ENCODE measurements at places on chromosomes 11 and 22. TPM values are rescaled to one million over a fixed set of nuclear protein-coding genes. Genes with fewer than 3 reads are reported as not detected.
A peak's percentile ranks its signal among the peaks of the same experiment; 100 is the strongest.

The BARX2 gene
- not detected for total RNA-seq

The TMEM135 gene
- 15.0 TPM for total RNA-seq

The CRACR2B gene
- total RNA-seq, result 18.9 TPM

The LRRC4C gene
- 0.69 TPM for total RNA-seq

The HPX gene
- not detected for total RNA-seq

GRCh38 chr11:84468235-84468634, 1158.9 kb downstream of the DLG2 start:
- no peak for DNase-seq
- H3K4me3 ChIP-seq, result no peak overlapping the region
- H3K36me3 ChIP-seq, result no peaks in the 10 kb centered on the region
- H3K27me3 ChIP-seq, result no peaks in the 10 kb centered on the region
- H3K4me1 ChIP-seq, result no peaks in the 10 kb centered on the region

DNA sequence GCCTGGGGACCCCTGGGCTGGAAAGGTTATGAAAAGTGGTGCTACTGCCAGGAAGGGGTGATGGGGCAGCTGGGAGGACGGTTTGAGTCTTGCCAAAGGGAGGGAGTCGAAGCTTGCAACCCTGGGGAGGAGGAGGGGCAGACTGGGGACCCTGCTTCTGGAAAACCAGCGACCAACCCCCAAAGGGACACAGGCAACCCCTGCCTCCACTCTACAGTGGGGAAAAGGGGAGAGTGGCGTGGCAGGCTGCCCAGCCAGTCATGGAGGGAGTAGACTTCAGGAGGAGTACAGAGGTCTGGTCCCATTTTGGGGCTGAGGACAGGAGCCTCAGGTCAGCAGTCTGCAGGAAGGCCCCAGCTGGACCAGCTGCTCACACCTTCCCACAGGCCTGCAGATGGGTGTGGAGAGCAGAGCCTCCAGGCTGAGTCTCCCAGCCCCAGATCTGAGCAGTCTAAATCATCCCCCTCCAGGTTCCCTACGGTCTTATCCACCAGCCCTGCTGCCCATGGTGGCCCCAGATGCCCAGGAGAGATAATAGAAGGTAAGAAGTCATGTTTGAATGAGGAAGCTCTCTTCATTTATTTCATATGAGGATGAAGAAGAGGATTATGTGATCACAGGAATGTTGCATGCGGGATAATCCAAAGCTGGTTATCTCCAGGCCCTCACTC, 3.3 kb downstream of the DDT start:
- H3K4me3 ChIP-seq, result no peak overlapping the region
- no peaks in the 10 kb centered on the region for H3K36me3 ChIP-seq
- no peaks in the 10 kb centered on the region for H3K27me3 ChIP-seq
- no peak for DNase-seq
- peaks cover 5% of the 10 kb centered on the region for H3K4me1 ChIP-seq
- H3K27ac ChIP-seq, result no peak overlapping the region

DNA sequence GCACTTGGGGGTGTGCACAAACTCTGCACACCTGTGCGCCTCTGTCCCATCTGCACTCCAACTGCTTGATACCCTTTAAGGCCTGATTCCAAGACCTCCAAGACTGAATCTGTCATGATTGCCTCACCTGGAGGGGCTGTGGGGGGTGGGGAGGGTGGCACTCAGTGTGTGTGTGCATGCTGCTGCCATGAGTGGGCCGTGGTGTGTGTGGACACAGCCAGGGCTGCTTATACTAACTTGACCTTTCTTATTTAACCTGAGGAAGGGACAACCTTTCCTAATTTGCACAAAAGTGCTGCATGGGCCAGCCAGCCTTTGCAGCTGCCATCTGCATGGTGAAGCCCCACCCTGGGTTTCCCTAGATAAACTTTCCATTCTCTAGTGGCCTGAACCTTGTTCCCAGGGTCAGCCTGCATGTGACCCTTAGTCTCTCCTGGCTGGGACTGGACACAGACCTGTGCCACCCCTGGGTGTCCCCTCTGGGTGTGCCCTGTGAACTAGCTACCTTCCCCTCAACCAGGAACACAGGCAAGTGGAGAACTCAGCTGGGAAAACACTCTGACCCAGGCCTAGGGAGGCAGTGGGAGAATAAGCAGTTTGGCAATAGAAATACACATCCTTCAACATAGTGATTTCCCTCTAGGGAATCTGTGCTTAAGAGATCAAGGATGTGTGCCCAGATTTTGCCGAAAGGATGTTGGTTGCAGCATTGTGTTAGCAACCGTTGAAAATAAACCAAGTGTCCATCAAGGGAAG, 45.4 kb upstream of the DKK3 start:
- peaks cover 23% of the 10 kb centered on the region for H3K4me1 ChIP-seq
- no peaks in the 10 kb centered on the region for H3K36me3 ChIP-seq
- H3K4me3 ChIP-seq, result no peak overlapping the region
- H3K27ac ChIP-seq, result peak overlapping the region; percentile 42
- no peaks in the 10 kb centered on the region for H3K27me3 ChIP-seq
- no peak for DNase-seq

DNA sequence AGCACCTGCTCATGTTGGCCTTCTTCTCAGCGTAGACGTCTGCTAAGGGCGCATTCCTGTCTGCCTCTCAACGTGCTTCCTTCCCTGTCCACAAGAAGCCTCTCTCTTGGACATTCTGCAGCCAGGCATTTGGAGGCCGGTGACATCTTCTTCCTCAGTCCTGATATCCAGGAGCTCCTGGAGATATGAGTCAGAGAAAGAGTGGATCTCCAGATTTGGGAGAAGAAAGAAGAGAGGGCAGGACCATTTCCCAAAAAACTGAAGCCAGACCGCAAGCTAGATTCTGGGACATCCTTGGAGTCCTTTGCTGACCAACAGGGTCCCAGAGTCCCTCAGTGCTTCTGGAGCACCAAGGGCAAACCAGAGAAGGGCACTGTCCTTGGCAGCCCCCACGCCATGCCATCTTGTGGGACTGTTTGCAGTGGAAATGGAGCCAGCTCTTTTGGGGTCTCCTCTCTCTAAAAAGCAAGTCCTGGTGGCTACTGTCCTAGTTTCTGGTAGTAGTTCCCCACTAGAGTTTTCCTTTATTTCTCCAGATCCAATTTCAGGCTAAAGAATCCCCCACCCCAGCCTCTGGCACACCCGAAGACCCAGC, 36.1 kb upstream of the SYT13 start:
- no peak for DNase-seq
- H3K36me3 ChIP-seq, result no peaks in the 10 kb centered on the region
- H3K4me3 ChIP-seq, result no peak overlapping the region
- H3K4me1 ChIP-seq, result no peaks in the 10 kb centered on the region
- H3K27ac ChIP-seq, result no peak overlapping the region

- H3K27ac ChIP-seq, result no peak overlapping the region
- H3K27me3 ChIP-seq, result no peaks in the 10 kb centered on the region
- H3K36me3 ChIP-seq, result no peaks in the 10 kb centered on the region
- no peak for DNase-seq
- H3K4me1 ChIP-seq, result no peaks in the 10 kb centered on the region
Observed at GRCh38 chr22:32048069-32048468, 5.0 kb downstream of the SLC5A1 start.

DNA sequence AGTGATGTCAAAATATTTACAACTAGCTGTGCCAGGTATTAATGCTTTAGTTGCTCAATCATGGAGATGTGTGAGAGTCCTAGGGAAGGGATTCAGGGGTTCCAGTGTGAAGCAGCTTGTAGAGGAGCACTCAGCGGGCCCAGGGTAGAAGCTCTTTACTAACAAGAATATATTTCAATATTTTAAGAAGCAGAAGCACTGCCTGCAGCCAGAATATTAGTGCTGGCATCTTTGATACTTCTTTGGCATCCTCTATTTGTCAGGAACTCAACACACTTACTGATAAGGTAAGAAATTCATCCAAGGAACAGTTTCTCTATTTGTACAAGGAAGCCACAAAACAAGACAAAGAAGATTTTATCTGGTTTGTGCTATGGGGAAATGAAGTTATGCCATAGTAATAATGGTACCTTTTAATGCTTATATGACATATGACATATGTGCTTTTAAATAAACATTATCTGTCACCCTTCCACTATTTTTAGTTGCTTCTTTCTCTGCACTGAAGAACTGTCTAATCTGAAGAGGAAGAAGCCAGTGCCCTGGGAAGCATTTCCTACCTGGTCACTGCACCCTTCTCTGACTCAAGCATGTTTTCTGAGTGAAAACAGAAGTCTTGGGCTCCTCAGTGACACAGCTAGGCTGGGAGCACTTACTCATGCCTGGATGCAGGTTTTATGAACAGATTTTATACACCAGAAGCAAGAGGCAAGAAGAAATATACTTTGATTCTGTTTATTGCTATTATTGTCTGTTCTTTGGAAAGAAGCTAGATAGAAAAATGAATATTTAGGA, 388.1 kb upstream of the CCDC90B start:
- H3K27me3 ChIP-seq, result no peaks in the 10 kb centered on the region
- no peak overlapping the region for H3K27ac ChIP-seq
- no peak overlapping the region for H3K4me3 ChIP-seq
- H3K36me3 ChIP-seq, result no peaks in the 10 kb centered on the region

GRCh38 chr11:88249706-88250105, 74.5 kb upstream of the RAB38 start:
- no peak overlapping the region for H3K4me3 ChIP-seq
- H3K36me3 ChIP-seq, result no peaks in the 10 kb centered on the region
- H3K4me1 ChIP-seq, result no peaks in the 10 kb centered on the region

DNA sequence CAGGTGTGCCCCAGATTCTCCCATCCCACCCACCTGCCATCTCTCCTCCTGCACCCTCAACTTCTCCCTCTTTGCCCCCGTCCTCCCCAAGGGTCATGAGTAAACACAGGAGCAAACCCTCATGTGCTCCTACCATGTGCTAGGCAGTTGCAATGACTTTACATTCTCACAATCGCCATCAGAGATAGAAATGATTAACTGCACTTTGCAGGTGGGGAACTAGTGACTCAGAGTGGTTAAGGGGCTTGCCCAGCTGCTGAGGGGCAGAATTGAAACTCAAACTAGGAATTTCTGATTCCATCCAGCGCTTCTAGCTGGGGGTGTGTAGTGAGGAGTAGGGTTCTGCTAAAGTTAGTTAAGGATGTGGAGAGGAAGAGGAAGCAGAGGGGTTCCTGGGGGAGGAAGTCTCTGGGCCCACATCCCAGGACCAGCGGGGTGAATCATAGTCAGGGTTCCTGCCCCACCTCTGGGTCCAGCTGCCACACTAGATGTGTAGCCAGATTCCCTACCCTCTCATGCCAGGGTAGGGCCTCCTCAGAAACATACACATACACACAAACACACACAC, 16.0 kb upstream of the PRG2 start:
- DNase-seq, result peak; percentile 36
- H3K36me3 ChIP-seq, result no peaks in the 10 kb centered on the region
- no peaks in the 10 kb centered on the region for H3K27me3 ChIP-seq
- peak overlapping the region; percentile 75 for H3K27ac ChIP-seq

DNA sequence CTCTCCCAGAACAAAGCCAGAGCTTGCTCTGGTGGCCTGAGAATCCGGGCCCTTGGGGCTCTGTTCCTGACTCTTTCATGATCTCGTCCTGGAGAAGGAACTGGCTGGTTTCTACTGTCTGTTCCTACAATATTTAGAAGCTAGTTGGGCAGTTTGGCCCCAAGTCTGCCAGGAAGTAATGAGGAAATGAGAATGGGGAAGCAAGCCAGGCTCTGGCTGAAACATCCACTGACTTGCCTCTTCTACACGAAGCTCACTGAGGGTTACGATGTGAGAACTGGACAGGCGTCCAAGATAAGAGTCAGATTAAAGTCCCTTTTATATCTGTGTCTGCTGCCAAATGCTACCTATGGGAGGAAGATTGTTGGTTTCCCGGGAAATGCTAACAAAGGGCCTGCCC, 110.0 kb upstream of the KIRREL3 start:
- no peak for DNase-seq
- H3K4me3 ChIP-seq, result no peak overlapping the region
- no peaks in the 10 kb centered on the region for H3K36me3 ChIP-seq
- H3K27ac ChIP-seq, result no peak overlapping the region

DNA sequence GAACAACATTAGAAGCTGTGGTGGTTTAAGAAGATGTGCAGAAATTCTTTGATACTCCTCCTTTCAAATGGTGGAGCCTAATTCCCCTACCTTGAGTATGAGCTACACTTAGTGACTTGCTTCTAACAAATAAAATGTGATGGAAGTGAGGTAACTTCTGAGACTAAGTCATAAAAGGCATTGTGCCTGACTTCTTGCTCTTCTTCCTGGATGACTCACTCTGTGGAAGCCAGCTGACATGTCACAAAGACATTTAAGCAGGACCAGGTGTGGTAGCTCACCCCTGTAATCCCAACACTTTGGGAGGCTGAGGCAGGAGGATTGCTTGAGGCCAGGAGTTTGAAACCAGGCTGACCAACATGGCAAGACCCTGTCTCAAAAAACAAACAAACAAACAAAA, 3.9 kb upstream of the PLA2G3 start:
- H3K4me3 ChIP-seq, result no peak overlapping the region
- H3K4me1 ChIP-seq, result peaks cover 19% of the 10 kb centered on the region
- peaks cover 8% of the 10 kb centered on the region for H3K27me3 ChIP-seq
- no peak overlapping the region for H3K27ac ChIP-seq
- no peaks in the 10 kb centered on the region for H3K36me3 ChIP-seq
- no peak for DNase-seq

DNA sequence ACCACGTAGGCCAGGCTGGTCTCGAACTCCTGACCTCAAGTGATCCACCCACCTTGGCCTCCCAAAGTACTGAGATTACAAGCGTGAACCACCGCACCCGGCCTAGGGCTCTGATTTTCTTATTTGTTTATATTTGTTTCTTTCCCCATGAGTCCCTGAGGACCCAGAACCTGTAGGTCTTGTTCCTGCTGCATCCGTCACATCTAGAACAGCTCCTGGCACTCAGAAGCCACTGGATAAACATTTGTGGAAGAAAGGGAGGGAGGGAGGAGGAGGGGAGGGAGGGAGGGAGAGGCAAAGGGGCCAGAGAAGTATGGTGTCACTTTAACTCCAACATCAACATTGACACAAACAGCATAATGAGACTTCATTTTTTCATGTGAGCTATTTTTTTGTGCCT, 67.7 kb downstream of the CELSR1 start:
- no peak overlapping the region for H3K27ac ChIP-seq
- H3K36me3 ChIP-seq, result no peaks in the 10 kb centered on the region
- no peak for DNase-seq
- H3K27me3 ChIP-seq, result no peaks in the 10 kb centered on the region
- H3K4me1 ChIP-seq, result no peaks in the 10 kb centered on the region
- no peak overlapping the region for H3K4me3 ChIP-seq

GRCh38 chr11:11476971-11477645, 124.1 kb upstream of the CSNK2A3 start:
- H3K4me3 ChIP-seq, result no peak overlapping the region
- no peak for DNase-seq
- no peaks in the 10 kb centered on the region for H3K36me3 ChIP-seq
- no peak overlapping the region for H3K27ac ChIP-seq
